Chondrocyte (in vitro differentiated cells): ENCODE measurements at places on chromosomes 11 and 22.

- DNase-seq: peak; percentile 22
Measured at GRCh38 chr22:27986937-27987336, 67.9 kb upstream of the PITPNB start.

- DNase-seq: no peak
Measured at GRCh38 chr22:27801616-27802345, at the start of gene MN1. Gene MN1, minus strand, starts transcription at chr22:27801756. Its CDS starts 1,213 bp downstream, at chr22:27800543.

GRCh38 chr11:68798221-68798813 is 43.4 kb downstream of the CPT1A start:
- no peak for DNase-seq

DNA sequence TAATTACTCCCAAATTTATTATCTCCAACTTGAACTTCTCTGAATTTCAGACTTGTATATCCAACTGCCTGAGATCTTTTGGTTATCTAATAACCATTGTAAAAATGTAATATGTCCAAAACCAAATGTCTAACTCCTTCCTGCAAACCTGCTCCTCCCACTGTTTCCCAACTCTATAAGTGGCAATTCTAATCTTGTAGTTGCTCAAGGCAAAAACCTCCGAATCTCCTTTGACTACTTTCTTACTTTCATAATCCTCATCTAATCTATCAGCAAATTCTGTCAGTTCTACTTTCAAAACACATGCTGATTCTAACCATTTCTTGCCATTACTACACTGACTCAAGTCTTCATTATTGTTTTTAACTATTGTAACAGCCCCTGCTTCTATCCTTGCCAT is 55.7 kb downstream of the FAM168A start:
- DNase-seq: no peak

- DNase-seq: no peak
Measured at GRCh38 chr11:66069715-66070603, at the start of gene PACS1. Gene PACS1, plus strand, starts transcription at chr11:66070272. Its CDS starts 215 bp downstream, at chr11:66070487.

- no peak for DNase-seq
Measured at GRCh38 chr22:26466196-26466595, 17.4 kb downstream of the HPS4 start.
